Stimulated activated CD4-positive, alpha-beta T cell treated with anti-CD3 and anti-CD28 coated beads, Interleukin-4, amount 100 ng/mL, for 48 hours (primary cell): ENCODE measurements at places on chromosomes 11 and 22.

DNA sequence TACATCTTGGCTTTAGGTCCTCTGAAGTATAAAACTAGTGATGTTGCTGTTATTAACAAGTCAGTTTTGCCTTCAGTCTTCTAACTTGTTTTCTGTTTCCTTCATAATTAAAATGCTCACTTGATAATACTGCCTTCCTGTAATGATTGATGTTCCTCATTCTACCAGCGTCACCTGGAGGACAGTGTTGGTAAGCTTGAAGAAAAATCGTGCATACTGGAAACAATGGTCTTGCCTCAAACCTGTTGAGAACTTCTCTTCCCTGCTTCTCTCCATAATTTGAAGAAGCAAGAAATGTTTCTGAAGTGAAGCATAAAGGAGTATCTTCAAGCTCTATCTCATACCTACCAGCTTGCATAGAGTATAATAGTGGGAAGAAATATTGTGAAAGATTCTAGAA, 3.0 kb downstream of the YWHAH start:
- DNase-seq: no peak

DNA sequence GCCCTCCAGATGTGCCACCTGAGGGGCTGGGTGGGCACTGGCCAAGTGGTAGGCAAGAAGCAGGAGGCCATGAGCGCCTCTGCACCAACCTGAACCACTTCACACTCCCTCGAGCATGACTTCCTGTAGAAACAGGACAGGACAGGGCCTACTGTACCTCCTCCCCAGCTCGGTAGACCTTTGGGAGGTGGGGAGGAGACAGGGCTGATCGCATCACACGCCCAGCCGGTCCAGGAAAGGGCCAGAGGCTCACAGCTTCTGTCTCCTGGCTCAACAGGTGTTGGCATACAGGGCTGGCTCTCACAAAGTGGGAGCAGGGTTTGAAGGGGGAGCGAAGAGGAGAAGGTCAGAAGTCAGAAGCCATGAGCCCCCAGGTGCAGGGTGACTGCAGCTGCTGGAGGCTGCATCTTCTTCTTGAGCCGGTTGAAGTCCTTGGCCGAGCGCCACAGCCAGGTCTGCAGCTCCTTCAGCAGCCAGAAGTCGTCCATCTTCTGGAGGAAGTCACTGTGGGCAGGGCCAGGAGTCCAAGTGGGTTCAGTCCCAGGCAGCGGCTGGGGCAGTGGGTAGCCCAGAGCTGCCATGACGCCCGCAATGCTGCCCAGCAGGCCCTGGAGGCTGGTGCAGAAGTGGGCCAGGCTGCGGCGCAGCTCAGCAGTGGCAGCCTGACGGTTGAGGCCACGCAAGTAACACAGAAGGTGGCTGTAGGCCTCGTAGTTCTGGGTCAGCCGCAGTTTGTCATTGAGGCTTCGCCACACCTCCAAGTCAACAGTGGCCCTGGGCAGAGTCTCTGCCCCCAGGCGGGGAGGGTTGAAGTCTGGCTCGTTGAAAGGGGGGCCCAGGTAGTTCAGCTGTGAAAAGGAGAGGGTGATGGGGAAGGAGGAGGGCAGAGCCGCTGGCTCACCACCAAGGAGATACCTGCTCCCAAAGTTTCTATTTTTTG, 8.3 kb downstream of the CLCF1 start:
- no peak for DNase-seq

DNA sequence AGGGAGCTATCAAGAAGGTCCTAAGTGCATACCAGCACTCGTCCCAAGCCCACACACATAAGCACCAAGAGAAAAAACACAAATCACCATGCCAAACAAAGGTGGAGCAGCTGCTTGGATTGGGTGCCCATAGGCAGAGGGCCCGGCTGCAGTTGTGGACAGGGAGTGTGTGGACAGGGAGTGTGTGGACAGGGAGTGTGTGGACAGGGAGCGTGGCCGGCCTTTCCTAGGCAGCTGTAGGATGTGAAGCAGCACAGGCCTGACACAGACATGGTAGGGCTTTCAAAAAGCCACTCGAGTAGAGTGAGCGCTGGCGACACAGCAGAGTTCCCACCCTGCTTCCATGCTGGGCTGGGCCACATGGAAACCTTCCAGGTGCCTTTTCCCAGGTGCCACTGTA, 3.5 kb downstream of the RTL6 start:
- DNase-seq: no peak

- DNase-seq: no peak
Measured at GRCh38 chr11:376531-377173, 7.4 kb downstream of the B4GALNT4 start.

GRCh38 chr11:74672332-74672955, 58.8 kb downstream of the CHRDL2 start:
- DNase-seq: no peak

DNA sequence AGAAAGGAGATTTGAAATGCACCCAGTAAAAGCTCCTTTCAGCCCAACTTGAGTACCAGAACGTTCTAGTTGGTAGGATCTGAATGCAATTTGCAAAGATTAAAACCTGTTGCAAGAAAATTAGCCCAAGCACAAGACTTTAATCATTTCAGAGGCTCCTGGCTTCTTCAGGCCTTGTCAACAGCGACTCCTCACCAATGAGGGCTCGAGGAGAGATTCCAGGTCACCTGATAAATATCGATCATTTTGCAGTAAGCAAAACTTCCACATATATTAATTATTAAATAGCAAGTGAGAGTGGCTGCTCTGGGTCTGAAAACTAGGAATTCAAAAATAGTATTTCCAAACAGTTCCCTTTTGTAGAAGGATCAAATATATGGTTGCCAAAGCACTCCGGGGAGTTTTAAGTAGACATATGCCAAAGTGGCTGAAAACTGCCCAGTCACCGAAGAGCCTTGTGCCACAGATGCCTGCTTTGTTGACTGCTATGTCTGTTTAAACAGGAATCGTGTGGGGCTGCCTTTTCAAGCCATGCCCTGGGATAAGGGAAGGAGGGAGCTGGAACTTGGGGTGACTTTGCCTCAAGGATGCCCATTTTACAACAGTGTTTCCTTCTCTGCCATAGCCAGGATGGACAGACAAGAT, 64.0 kb downstream of the CSNK2A3 start:
- DNase-seq: no peak

DNA sequence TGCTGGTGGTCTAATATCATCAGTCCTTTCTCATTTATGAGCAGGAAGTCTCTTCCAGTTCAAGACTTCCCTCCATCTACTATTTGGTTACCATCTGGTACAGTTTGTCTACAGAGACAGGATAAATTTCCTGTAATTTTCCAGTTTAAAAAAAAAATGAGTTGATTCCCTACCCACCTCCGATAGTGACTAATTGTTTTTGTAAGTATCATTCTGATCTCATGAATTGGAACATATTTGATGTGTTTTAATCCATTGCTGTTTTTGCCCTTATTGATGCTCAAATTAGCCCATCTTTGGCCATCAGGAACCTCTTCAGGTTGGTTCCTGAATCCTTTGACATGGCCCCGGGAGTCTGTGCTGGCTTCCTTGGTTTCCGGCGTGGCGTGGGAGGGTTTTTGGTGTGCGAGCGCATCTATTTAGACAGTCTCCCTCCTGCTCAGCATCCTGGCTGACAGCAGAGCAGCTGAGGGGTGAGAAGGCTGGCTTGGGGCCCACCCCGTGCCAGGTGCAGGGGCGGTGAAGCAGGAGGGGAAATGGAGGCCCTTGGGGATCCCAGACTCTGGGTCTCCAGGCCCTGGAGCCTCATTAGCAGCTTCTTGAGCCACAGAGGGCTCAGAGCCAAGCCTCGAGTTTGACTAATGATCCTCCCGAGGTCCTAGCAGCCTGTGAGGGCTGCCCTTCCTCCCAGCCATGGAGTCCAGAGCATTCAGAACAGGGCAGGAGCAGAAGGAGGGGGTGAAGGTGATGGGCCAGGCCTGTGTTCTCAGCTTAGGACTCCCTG, 6.8 kb downstream of the OMP start:
- DNase-seq: no peak

- no peak for DNase-seq
Measured at GRCh38 chr11:42315267-42315666, 855.8 kb upstream of the LRRC4C start.

DNA sequence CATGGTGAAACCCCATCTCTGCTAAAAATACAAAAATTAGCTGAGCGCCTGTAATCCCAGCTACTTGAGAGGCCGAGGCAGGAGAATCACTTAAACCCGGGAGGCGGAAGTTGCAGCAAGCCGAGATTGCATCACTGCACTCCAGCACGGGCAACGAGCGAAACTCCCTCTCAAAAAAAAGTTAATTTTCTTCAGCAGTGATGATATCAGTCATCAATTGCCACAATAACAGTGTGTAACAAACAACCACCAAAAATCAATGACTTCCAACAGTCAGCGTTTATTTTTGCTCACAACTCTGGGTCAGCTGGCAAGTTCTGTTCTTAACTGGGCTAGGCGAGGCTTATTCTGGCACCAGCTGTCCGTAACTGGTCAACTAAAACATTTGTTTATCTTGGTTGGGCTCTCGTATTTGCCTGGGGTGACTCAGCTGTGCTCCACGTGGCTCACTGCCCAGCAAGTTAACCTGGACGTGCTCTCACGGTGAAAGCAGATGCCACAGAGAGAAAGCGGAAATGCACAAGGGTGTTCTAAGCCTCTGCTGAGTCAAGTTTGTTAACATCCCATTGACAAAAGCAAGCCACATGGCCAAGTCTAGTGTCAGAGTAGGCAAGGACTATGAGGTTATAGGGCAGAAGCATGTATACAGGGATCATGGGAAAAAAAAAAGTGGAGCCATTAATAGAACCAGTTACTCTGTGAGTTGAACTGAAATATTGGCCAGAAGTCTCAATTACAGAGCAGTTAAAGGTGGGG, 52.1 kb downstream of the LHFPL7 start:
- no peak for DNase-seq

DNA sequence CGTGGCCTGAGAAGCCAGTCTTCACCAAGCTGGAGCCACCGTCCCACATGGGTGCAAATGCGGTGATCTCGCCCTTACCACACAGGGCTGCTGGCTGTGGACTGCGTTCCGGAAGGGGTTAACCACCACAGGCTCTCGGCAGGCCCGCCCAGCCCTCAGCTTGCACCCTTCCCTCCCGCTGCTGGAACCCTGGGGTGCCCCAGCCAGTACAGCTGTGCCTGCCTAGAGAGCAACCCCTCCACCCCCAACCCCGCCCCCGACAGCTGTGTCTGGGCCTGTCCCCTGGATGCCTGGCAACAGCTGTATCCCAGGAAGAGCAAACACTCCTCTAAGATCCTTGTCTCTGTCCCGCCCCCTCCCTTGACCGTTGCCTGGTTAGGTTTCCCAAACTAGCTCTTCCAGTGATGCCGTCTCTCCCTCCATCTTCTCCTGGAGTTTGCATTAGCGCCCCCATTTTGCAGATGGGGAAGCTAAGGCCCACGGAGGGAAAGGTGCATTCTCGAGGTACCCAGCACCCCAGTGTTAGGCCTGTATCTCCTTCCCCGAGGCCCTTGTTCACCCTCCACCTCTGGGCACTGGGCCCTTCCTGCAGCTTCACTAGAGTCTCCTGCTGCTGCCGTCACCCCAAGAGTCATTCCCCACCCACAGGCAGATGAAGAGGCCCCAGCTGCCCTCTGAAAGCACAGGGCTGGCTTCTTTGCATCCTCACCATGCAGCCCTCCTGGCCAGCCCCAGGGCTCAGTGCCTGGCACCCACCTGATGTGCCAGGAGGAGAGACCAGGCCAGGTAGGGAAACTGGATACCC, 12.6 kb upstream of the COX8A start:
- DNase-seq: no peak

DNA sequence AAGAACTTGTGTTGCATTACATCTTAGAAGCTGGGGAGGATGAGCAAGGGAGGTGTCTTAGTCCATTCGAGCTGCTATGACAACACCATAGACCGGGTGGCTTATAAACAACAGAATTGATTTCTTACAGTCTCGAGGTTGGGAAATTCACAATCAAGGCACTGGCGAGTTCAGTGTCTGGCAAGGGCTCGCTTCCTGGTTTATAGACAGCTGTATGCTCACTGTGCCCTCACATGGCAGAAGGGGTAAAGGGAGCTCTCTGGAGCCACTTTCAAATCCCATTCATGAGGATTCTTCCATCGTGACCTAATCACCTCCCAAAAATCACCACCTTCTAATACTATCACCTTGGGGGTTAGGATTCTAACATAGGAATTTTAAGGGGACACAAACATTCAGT, 150.0 kb upstream of the NECTIN1 start:
- DNase-seq: no peak

DNA sequence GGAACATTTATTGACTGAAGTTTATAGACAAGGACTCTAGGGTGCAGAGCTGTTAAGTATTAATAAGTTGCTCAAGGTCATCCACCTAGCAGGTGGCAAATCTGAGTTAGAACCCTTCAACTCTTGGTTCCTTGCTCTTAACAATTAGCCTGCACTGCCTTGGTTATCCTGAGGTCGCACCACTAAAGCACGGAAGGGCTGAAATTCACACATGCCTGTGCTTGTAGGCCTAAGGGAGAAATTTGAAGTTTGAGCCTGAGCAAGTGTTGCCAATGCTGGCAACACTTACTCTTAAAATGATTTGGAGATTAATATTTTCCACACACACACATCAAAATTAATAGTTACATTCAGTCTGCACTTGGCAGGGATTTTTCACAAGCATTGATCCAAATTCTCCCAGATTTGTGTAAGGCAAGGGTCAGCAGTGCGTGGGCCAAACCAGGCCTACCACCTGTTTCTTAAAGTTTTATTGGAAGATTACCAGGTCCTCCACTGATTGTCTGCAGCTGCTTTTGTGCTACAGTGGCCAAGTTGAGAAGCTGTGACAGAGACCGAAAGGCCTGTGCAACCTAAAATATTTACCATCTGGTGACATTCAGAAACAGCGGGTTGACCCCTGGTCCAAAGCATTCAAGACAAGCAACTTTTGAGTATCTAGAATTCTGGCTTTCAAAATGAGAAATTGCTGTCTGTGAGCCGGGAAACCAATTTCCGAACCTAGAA, 16.3 kb downstream of the APOL5 start:
- no peak for DNase-seq

DNA sequence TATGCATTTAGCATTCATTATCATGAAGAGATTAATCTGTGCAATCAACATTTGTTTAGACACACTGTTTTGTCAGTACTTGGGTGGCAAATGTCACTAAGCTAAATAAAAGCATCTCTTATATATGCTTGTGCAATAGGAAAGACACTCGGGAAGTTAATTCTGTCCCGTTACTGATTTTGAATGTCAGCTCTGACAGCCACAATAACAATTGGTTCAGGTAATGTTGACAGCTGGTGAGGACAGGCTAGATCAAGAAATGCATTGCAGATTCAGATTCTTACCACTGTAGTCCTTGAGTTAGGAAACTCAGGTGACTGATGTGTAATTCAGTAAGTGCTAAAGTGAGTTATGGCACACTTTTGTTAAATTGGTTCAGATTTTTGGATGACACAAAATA, 523.8 kb upstream of the FAT3 start:
- DNase-seq: no peak

- peak; percentile 8 for DNase-seq
Measured at GRCh38 chr11:113242767-113243397, 71.5 kb upstream of the TTC12 start.
